Daoy (cell line): ENCODE measurements at places on chromosomes 7 and 10.

DNA sequence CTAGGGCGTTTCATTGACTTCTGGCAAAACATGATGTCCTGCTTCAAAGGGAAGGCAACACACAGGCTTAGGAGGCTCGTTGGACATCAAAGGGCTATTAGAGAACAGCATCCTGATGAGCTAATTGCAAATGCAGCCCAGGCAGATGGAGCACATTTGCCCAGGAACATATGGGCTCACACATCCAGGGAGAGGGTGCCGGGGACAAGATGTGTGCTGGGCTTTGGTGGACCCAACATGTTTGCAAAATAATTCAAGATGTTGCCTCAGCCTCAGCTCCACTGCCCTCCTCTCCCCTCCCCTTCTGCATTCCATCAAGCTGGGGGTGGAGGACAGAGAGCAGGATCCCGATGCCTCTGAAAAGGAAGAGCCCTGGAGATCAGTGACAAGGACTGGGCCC is 217.1 kb upstream of the ZMIZ1 start:
- no peak for DNase-seq

GRCh38 chr7:111499027-111499426 is 63.3 kb downstream of the IMMP2L start:
- peak; percentile 67 for DNase-seq

- DNase-seq = peak; percentile 34
These were observed 186.2 kb downstream of the MACC1 start for GRCh38 chr7:20030915-20031362.

- DNase-seq = no peak
These were observed 110.2 kb downstream of the GNAT3 start for GRCh38 chr7:80401708-80402107.

DNA sequence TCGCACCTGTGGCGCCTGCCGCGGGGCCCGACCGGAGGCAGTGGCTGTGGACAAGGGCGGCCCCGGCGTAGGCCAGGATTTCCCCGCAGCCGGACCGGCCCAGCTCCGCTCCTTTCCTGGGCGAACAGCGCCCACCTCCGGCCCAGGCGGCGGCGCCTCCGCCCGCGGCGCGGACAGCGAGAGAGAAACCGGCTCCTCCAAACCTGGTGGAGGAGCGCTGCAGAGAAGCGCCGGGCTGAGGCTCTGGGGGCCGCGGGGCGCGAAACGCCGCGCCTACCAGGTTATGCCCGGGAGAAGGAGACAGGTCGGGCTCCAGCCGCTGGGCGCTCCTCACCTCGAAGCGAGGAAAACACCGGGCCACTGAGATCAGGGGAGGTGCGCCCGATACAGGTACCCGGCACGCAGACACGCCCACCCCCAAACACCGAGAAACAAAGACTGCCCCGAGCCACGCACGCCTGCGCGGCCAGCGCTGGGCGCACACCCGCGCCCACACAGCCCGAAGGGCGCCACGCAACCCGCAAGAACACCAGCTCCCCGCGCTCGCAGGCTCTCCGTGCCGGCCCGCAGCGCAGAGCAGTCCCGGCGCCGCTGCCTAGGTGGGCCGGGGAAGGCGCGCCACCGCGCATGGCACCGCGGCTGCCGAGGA is 3.3 kb downstream of the GRID1 start:
- DNase-seq = no peak

DNA sequence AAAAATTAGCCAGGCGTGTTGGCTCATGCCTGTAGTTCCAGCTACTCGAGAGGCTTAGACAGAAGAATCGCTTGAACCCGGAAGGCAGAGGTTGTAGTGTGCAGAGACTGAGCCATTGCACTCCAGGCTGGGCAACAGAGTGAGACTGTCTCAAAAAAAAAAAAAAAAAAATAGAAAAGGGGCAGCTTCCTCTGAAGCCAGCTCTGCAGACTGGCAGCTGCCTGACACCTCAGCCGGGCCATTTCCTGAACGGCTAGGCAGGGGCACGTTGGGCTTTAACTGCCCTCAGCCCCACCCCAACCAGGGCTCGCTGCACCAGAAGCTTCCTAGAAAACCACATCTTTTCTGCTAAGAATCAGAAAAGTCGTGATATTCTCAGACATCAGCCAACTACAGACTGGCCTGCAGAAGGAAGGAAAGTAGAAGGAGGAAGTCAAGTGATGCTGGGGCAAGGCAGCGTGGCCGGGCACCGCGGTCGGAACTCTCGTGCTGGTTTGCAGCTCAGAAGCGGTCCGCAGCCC is 38.0 kb downstream of the PRKAG2 start:
- DNase-seq = no peak
